T-helper 17 cell (primary cell): ENCODE measurements at places on chromosomes 4 and X. TPM values are rescaled to one million over a fixed set of nuclear protein-coding genes. Genes with fewer than 3 reads are reported as not detected.

Gene CXCL6
- total RNA-seq: not detected

Gene MAGEE2
- not detected for total RNA-seq

- DNase-seq: no peak
Observed at GRCh38 chrX:39928704-39929378, 168.9 kb downstream of the BCOR start.

DNA sequence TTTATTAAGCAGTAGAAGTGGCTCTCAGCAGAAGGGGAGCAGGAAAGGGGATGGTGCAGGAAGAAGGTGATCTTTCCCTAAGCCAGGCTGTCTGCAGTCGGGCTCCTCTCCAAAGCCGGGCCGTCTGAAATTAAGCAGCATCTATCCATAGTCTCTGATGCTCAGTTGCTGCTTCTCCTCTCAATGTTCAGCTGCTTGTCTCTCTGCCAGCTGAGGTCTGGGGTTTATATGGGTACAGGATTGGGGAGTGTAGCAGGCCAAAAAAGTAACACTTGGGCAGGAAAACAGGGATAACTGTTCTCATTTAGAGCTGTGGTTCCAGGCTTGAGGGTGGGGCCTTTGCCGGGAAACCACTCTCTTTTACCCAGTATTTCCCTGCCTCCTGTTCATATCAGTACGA, 39.2 kb upstream of the CCKAR start:
- DNase-seq: no peak

DNA sequence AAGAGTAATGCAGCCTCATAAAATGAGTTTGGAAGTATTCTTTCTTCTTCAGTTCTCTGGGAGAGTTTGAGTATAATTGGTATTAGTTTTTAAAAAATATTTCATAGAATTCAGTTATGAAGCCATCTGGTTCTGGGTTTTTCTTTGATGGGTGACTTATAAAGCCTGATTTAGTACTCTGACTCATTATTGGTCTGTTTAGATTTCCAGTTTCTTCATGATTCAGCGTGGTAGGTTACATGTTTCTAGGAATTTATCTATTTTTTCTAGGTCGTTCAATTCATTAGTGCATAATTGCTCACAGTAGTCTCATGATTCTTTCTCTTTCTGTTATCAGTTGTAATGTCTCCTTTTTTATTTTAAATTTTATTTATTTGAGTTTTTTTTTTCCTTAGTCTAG, 111.2 kb downstream of the CEP44 start:
- DNase-seq: no peak

Gene EXOC1L
- not detected for total RNA-seq

Gene SULT1B1
- total RNA-seq: 4.3 TPM

- no peak for DNase-seq
Observed at GRCh38 chr4:10417740-10418139, 39.5 kb downstream of the ZNF518B start.

Gene S100G
- not detected for total RNA-seq

DNA sequence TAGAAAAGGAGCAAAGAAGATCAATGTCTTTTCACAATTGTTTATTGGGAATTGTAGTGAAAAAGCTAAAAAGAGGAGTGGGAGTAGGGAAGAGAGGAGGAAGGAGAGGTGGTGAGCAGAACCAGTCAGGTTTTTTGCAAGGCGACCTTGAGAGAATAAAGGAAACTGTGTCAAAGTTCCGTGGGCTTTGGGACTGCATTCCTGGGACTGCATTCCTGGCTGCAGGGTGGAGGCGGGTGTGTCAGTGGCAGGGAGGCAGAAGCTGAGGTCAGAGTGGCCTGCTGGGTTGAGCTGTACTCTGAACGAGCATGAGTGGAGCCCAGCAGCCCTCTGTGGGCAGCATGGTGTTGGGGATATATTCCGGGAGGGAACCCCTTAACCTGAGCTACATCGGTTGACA, 66.8 kb upstream of the UCP1 start:
- DNase-seq: no peak

- DNase-seq: no peak
Observed at GRCh38 chr4:162852642-162853041, 314.0 kb downstream of the NAF1 start.

DNA sequence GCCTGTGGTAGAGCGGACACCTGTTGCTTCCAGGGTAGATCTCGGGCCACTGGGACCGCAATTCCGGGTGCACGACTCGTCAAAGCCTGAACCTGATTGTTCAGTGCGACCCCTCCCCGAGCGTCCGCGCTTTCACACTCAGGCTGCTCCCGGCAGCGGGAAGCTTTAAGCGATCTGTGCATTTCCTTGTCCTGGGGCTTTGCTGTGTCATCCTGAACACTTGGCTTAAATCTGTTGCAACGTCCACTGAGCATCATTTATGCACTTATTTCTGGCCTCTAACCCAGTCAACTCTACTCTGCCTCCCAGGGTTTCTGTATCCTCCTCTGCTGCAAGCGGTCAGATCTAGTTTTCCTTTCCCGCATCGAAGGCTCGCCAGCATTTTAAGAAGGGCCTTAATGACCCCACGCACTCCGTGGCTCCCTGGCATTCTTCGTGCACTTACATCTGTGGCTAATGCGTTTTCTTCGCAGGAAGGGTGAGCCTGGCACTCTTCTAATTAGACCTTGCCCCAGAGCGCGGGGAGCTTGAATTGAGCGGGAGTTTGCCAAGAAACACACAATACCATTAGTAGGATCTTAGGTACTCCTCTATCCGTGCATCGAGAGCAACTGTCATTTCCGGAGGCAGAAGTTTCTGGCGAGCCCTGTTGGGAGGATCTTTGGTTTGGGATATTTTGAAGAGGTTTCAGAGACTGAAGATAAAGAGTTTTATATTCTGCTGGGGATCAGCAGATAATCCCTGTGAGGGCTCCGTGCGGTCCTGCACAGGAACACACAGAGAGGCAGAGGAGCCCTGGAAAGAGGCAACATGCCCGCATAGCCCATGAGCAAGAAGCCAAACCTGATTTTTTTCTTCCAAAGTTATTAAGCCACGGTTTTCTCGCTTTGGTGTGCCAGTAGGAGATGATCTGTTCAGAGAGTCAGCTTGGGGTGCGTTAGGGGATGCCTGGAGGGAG, 654 bp upstream of the DDIT4L start:
- DNase-seq: no peak
